Aorta (tissue), 5 donors: ENCODE measurements at places on chromosomes 12 and 14. TPM values are rescaled to one million over a fixed set of nuclear protein-coding genes. Genes with fewer than 3 reads are reported as not detected.

Gene PPP1R1A
- 13.6 TPM for total RNA-seq

DNA sequence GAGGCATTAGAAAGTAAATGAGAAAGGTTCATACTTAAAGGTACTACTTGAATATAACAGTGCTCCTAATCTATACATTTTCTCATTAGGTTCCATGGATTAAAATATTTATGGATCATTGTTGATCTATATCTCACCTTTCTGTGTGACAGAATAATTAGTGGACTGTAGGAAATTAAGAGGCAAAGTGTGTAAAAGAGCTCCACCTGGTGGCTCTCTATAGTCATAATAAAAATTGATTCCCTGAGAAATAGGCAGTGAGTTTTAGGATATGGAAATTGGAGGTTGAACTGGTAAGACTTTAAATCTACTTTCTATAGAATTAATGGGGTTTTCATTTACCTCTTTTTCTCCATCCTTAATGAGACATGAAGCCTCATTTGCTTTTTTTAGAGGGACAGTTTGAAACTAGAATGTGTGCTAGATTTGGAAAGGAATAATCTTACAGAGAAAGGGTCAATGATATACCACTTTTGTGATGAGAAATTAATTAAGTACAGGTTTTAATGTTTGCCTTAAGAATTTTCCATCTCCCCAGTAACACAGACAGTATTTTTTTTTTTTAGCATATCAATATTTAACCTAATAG, 11.8 kb upstream of the DERA start:
- DNase-seq: no peak

DNA sequence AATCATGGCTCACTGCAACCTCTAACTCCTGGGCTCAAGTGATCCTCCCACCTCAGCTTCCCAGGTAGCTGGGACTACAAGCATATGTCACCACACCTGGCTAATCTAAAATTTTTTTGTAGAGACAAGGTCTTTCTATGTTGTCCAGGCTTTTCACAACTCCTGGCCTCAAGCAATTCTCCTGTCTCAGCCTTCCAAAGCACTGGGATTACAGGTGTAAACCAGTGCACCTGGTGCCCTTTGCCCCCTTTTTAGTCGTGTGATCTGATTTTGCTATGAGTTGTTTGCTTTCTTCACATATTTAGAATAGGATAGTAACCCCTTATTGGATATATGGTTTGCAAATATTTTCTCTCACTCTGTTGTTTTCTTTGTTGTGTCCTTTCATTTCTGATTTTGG, 1.7 kb upstream of the RAD52 start:
- no peak for DNase-seq

DNA sequence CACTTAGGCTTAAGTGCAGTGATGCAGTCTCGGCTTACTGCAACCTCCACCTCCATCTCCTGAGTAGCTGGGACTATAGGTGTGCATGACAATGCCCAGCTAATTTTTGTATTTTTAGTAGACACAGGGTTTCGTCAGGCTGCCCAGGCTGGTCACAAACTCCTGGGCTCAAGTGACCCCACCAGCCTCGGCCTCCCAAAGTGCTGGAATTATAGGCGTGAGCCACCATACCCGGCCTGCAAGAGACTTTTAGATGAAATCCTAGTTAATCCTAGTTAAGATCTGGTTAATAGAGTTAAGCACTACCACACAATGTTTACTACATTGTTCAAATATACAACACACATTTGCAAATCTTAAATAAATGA, 196.5 kb upstream of the AMIGO2 start:
- no peak for DNase-seq

- DNase-seq: no peak
Observed at GRCh38 chr14:28742171-28742846, 24.3 kb upstream of the FOXG1 start.

DNA sequence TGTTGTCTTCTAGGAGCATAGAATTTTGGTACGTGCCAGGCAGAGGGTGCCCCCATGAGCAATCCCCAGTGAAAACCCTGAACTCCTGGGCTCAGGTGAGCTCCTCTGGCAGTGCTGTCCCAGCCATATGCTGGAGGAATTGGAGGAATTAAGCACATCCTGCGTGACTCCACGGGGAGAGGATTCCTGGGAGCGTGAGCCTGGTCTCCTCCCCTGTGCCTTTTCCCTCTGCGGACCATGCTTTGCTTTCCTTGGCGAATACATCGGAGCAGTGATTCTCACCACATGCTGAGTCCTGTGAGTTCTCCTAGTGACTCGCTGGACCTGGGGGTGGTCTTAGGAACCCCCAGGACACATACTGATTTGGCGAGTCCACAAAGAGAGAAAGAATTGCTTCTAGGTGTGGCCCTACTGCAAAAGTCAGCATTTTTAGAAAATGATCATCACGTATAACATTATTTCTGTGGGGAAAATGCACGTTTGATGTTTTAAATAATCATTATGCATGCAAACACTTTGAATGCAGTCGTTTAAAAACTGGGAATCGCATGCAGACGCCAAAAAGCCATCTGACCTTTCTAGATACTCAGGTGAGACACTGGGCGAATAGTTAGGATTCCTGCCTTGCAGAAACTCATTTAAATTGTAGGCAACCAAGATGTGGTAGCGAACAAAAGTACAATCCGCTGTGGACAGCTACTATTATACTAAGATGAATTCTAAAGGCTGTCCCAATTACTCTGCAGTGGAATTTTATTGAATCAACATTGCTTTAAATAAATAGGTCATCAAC, 370.9 kb downstream of the TMEM132D start:
- no peak for DNase-seq

Gene RAD51AP1
- total RNA-seq: 1.2 TPM

DNA sequence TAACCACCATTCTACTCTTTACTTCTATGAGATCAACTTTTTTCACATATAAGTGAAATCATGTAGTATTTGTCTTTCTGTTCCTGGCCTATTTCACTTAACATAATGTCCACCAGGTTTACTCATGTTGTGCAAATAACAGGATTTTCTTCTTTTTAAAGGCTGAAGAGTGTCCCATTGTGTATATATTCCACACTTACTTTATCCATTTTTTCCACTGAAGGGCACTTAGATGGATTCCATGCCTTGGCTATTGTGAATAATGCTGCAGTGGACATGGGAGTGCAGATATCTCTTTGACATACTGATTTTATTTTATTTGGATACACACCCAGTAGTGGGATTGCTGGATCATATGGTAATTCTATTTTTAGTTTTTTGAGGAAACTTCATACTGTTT, 181.1 kb upstream of the HMGA2 start:
- no peak for DNase-seq

DNA sequence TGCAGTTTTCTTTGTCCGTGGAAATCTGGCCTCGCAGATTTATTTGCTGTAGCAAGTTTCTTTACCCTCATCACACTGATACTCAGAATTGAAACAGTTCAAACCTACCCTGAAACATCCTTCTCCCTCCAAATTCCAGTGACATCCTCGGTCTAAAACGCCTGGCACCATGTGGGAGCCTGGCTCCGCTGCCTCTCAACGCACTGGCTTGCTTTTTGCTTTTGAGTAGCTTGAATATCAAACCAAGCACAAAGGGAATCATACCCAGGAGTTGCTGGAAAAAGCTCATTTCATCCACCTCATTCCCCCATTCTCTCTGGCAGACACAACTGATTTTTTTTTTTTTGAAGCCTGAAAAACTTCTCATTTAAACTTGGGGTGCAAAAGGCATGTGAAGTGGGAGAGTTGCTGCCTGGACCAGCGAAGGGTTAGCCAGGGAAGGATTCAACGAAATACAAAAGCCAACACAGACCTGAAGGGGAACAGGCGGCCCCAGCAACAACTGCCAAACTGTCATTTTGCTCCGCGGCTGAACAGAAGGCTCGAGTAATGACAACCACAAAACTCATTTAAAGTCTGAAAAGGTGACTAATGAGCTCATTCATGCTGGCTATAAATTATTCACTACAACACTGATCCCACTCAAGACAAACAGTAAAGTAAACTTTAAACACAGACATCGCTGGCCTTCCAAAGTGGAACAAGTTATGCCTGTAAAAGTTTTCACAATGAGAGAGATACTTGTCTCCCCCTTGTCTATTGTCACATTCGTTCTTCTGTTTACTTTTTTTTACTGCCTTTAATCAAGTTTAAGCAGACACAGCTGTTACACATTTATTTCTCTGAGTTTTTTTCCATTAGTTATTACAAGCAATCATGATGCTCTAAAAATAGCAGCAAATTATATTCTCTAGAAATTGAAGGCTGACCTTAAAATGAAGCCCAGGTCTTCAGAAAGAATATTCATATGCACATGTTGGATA, 12.5 kb upstream of the FOXN3 start:
- DNase-seq: no peak

DNA sequence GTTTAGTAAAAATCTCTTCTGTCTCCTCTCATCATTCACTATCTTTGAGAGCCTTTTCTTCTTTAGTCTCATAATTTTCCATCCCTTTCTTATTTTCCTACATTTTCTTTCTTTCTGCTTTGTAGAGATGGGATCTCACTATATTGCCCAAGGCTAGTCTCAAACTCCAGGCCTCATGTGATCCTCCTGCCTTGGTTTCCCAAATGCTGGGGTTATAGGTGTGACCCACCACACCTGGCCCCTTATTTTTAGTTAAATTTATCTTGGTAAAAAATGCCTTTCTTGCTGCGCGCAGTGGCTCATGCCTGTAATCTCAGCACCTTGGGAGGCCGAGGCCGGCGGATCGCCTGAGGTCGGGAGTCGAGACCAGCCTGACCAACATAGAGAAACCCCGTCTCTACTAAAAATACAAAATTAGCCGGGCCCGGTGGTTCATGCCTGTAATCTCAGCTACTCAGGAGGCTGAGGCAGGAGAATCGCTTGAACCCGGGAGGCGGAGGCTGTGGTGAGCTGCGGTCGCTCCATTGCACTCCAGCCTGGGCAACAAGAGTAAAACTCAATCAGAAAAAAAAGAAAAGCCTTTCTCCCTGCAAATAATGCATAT, 996 bp downstream of the SLC2A3 start:
- DNase-seq: no peak

DNA sequence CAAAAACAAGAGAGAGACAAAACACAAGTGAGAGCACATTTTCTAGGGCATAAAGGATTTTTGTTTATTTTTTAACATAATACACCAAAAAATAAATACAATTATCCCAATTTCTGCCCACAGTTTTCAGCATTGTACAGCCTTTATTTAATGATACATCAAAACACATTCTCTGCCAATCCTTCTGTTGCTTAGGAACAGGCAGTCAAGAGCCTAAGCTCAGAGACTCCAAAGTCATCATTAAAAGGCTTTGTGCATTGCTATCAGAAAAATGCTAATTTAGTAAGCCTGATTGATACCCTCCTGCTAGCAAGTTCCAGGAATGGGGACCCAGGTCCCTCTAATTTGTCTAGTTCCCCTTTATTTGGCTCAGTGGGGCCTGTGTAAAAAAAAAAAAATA, 536.5 kb downstream of the RPS29 start:
- no peak for DNase-seq

DNA sequence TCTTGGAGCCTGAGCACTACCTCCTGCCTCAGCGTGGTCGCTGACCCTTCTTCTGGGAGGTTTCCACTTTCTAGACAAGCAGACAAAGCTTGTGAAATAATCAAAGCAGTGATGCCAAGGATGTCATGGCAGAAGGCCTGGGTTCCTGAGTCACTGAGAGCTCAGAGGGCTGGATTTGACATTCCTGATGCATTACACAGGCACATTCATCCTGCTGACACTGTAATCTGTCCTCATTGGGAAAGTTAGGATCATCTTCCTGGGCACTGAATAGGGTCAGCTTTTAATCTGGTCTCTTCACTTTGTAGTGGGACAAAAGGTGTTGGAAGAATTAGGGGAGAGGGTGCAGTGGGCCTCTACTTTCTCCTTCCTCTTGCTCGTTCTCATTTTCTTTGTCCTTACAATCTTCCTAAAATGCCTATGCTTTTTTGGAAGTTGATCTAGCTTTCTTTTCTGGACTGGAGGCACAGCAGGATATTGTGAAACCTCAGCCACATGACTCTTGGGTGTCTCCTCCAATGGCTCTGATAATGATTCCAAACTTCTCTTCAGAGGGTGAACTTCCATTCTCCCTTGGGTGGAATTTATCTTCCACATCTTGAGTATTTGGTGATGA, 29.6 kb downstream of the EEA1 start:
- peak; percentile 88 for DNase-seq

GRCh38 chr12:95548539-95549391, 2.5 kb downstream of the USP44 start:
- DNase-seq: peak; percentile 64
